ENCODE measurements at places on chromosomes 3 and 15. TPM values are rescaled to one million over a fixed set of nuclear protein-coding genes. Genes with fewer than 3 reads are reported as not detected.

DNA sequence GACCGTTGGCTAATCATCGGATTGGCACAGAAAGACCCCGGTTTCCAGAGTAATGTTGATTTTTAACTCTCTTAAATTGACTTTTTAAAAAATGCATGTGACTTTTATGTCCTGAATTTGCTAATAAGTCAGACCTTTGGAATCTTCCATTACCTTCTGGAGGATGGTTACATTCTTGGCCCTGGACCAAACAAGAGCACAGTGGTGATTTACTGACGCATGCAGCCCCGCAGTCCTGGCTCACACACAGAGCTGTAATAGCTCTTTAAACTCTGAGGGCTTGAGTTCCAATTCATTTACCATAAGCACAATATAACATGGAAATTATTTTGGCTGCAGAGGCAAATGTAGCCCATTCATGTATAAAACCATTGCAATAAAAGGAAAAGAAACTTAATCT, 25.1 kb downstream of the SOX14 start:
- DNase-seq, result no peak

- no peak for DNase-seq
These were observed 88.3 kb upstream of the PRR23E start for GRCh38 chr3:127104586-127104985.

GRCh38 chr3:32719335-32719734, 34.3 kb downstream of the CNOT10 start:
- no peak for DNase-seq

DNA sequence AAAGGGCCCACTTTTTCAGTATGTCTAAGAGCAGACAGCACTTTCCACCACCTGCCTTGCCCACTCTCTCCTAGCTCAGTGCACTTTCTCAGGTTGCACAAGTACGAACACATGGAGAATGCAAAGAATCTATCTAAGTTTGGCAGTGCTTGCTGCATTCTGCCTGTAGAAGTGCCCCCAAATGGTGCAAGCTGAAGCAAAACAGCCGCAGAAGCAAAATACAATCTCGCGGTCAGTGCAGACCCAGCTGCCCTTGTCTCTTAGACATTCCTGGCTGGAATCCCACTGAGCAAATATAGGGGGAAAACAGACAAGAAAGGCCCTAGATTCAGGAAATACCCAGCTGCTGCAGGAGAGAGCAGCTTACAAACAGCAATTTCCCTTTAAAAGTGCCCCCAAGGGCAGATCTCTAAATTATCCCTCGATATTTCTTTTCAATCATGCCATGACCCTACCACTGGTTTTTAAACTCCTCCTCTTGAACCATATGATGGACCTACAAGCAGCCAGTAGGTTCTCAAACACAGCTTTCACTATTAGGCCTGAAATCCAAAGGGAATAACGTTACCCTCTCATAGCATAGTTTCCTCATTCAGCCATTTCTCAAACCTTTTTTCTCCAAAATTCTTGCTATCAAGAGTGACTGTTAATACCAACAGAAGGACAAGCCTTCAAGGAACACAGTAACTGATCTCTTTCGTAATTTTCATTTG, 67.0 kb downstream of the TNIK start:
- DNase-seq, result no peak

- no peak for DNase-seq
These were observed 65.5 kb upstream of the FILIP1L start for GRCh38 chr3:100179692-100180349.

DNA sequence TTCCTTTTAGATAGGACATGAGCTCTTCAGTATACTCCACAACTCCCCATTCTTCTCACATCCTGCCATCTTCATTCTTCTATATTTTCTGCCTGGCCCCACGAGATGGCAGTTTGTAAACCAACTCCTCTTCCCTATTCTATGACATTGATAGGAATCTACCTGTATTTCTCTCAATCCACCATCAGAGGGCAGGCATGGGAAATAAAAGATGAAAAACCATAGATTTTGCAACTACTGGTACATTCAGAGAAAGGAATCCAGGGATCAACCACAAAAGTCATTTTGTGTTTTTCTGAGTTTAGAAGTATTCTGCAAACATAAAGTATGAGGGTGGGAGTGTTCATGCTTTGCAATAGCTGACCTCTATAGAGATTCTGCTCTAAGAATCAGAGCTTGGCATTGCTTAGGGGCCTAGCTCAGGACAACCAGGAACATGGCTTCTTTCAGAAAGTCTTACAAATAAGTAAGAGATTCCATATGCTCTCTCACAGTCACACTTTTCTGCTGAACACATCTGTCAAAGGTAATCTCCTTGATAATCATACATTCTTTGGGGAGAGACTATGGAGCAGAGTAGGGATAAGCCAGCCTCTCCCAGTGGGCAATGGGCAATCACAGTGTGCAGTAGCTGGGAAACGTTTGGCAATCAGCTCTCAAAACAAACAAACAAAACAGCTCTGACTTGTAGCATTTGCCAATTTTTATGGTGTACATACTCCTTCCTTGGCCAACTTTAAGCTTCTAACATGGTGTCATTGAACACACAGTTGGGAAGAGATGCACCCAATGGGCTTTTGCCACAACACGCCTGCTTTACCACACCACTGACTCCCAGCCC, 43.1 kb upstream of the SLC25A36 start:
- peak; percentile 84 for DNase-seq

- no peak for DNase-seq
These were observed 419.9 kb upstream of the RARB start for GRCh38 chr3:25007974-25008658.

SPINT1 gene
- 0.32 TPM for total RNA-seq

CPLX3 gene
- total RNA-seq, result not detected

NR1I2 gene
- not detected for total RNA-seq

ALPK3 gene
- total RNA-seq, result 0.03 TPM
